ENCODE measurements at places on chromosomes 1 and 21.

- DNase-seq: no peak
Observed at GRCh38 chr21:45651921-45652320, 8.4 kb downstream of the PCBP3 start.

GRCh38 chr1:27668808-27669723 lies 2.9 kb downstream of the IFI6 start:
- peak; percentile 37 for DNase-seq

DNA sequence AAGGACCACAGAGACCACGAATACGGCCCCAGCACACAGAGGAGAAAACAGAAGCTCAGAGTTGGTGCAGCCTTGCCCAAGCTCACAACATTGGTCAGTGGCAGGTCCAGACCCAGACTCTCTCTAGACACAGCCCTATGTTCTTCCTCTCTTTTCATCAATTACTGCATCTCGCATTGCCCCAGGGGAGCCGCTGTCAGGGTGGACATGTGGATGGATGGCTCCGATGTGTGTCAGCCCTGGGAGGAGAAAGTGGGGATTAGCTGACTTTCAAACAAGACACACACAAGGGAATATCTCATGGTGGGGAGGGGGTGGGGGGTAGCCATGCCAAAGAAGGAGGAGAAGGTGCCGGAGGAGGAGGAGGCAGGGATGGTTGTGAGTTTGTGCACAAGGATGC lies 556.8 kb downstream of the NPHP4 start:
- no peak for DNase-seq

GRCh38 chr1:199173356-199173755 lies 534.5 kb downstream of the PTPRC start:
- no peak for DNase-seq

DNA sequence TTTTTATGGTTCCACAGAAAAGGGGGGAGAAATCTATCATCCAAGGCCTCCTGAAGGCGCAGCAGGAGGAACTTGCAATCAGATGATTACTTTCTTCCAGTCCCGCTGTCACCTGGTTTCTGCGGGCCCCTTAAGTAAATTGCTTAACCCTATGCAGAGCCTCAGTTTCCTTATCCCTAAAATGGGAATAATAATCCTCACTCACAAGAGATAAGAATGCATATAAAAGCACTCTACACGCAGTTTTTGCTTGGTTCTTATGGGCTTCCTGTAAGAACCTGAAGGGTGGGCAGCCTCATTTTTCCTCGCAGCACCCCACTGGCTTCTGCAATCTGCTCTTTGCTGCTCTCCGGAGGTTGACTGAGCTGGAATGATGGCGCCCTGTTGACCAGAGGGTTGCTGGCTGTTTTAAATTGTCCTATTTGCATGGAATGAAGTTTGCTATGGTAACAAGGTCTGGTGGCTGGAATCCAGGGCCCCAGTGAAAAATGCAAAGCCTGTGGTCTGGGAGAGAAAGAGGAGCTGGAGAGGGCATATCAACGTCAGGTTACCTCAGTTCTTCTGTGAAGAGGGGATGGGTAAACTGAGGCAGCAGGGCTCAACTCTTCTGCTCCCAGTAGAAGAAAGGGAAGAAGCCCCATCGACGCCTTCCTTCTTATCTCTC lies 1.0 kb upstream of the KAZN start:
- no peak for DNase-seq

GRCh38 chr1:48109390-48110013 lies 112.3 kb upstream of the TRABD2B start:
- DNase-seq: peak; percentile 46

- DNase-seq: no peak
Observed at GRCh38 chr1:248790456-248790855, 34.9 kb upstream of the LYPD8 start.

- DNase-seq: no peak
Observed at GRCh38 chr1:55326496-55327243, 111.5 kb upstream of the USP24 start.

GRCh38 chr1:153312570-153313186 lies at the start of gene PGLYRP3:
PGLYRP3 (minus strand) TSS chr1:153312952; CDS start chr1:153310665, 2,287 bp downstream.
- DNase-seq: no peak

DNA sequence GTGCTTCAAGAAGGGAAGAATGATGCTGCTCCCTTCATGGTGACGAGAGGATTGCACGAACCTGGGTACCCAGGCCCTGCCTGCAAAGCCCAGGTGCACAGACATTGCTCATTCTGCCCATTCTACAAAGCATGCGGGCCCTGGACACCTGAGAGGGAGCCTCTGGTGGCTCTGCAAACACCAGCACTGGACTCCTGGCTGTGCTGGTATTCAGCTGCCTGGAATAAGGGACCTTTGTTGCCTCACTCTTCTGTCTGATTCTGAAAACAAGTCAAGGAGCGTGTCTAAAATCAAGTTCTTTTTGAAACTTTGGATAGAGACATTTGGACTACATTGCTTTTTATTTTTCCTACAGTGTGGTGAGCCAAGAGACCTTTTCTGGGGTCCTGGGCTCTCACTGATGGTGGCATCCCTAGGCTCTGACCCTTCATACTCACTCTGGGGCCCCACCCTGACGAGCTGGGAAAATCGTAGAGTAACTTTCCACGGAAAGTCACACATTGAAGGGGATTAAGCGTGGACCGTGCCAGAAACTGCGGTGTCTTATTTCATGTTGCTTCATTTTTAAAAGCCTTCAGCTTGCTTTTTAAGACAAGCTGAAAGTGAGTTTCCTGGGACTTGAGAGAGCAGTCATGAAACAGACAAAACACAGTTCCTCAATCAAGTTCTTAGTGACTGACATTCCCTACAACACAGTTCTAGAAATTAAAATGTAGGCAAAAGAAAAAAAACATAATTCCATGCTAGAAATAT lies 24.0 kb downstream of the ABCA4 start:
- no peak for DNase-seq
